ENCODE measurements at places on chromosomes 6 and 20.

DNA sequence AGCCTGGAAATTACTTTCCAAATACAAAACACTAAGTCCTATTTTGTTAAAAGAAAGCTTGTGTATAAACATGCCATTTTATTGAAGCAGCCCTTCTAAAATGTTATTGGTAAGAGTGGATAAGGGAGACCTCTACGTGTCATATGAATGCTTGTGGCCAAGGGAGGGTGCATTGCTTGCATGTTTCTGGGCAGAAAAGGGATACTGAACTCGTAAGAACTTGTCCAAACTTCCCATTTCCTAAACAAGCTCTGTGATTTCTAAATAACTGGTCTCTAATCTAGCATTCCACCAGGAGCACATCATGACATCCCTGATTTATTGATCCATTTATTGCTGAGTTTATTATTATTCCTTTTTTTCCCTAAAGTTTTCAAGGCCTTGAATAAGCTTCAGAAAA is 474.1 kb downstream of the CD109 start:
- no peak for DNase-seq

DNA sequence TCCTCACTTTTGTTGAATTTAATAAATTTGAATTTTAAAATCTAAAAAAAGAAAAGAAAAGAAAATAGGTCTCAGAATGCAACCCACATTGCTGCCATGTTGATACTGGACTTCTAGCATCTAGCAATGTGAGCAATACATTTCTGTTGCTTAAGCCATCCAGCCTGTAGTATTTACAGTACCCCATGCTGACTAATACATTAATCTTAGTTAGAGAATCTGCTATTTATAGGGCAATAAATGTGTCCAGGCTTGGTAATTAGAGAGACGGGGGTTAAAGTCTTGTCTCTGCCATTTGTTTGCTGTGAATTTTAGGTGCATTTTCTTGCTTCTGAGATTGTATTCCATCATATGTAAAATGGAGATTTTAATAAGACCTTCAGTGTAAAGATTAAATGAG is 471.3 kb downstream of the DHX35 start:
- no peak for DNase-seq

DNA sequence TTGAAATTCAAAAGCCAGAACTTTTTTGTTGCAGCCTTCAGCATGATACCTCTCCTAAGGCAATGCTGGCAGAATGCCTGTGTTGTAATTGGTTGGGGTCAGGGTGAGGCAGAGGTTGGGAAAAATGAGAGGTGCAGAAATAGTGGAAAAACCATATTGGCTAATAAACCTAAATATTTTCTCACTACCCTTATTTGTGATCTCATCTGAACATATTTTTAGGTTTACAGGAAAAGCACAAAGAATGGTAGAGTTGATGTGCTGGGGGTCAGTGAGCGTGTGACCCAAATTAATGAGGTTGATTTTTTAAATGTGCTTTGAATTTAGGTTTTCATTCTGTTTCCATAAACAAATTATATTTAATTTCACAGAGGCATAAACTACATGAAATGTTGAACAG is 437.3 kb downstream of the HDGFL1 start:
- no peak for DNase-seq

GRCh38 chr6:16894301-16894700 is 133.0 kb upstream of the ATXN1 start:
- DNase-seq = no peak

GRCh38 chr6:36499918-36500317 is 47.4 kb downstream of the STK38 start:
- DNase-seq = no peak

- DNase-seq = peak; percentile 65
These were observed 105.9 kb downstream of the LY86 start for GRCh38 chr6:6694368-6694780.

DNA sequence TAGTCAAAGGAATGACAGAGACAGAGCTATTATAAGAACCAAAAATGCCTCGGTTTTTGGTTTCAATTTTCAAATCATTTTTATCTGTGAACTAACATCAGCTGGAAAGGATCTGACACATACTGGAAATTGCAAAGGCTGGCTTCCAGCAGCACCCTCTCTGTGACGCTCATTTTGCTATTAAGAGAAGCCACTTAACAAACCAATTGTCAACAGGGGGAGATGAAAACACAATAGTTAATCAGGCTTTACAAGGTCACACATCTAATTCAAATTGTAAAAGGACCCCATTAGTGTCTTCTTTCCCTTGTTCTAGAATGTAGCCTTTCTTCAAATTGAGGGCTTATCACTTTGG is 160.5 kb downstream of the TFAP2B start:
- no peak for DNase-seq

- no peak for DNase-seq
These were observed 87.4 kb downstream of the PLG start for GRCh38 chr6:160789263-160790027.

GRCh38 chr6:130730600-130730999 is 96.6 kb upstream of the SMLR1 start:
- DNase-seq = no peak

- DNase-seq = peak; percentile 57
These were observed 132.7 kb downstream of the AGPAT4 start for GRCh38 chr6:161141173-161141572.

GRCh38 chr6:135438907-135439535 is 58.5 kb downstream of the AHI1 start:
- peak; percentile 39 for DNase-seq

DNA sequence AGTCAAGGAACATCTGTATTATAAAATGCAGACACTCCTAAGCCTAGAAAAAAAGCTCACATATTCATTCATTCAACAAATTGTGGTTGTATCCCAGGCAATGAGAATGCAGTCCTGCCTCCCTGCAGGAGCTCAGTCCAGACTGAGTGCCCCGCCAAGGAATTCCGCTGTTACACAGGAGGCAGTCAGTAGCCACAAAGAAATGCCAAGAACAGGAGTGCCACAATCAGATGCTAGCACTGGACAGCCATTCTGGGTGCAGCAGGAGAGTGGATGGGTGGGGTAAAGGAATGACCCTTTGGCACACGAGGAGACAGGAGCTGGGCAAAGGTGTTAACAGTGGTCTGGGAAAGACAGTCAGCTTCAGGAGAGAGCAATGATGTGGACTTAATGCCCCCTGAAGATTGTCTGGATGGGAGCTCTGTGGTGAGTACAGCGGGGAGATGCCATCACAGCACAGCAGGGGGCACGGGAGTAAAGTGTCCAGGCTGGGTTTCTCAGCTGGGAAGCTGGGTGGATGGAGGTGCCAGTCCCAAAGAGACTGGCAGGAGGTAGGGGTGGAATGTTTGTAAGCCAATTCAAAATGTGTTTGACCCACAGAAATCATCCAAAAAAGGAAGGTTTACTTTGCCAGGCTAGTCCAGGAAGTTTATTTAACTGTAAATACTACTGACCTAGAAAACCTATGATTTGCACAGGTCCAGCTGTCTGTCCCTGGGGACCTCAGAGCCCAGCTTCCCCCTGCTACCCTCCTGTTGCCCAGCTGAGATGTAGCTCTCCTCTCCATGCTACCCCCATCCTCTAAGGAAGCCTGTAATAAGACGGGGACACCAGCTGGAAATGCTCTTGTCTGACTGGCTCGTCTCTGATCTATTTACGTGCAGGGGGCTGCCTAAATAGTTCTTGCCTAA is 84.1 kb downstream of the SLC23A2 start:
- DNase-seq = no peak

DNA sequence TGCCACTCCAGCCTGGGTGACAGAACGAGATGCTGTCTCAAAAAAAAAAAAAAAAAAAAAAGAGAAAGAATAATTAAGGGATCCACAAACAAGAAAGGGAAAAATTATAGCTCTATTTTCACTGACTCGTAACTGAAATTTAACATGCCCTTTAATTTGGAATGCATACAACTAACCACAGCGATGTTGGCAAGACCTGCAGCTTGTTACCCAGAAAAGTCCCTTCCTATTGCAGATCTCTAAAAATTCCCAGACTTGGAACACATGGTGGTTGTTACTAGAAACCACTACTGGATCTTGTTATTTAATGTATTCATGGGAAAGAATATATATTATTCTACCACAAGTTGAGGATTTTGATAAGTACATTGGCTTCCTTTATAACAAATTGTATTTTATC is 27.8 kb upstream of the SMIM28 start:
- DNase-seq = no peak

- no peak for DNase-seq
These were observed 8.7 kb downstream of the GPX6 start for GRCh38 chr6:28506807-28507475.

- no peak for DNase-seq
These were observed 1.4 kb downstream of the DCDC2 start for GRCh38 chr6:24356310-24356973.
